Activated T-cell treated with anti-CD3 and anti-CD28 coated beads for 1 hour (primary cell): ENCODE measurements at places on chromosomes 12 and 14.

DNA sequence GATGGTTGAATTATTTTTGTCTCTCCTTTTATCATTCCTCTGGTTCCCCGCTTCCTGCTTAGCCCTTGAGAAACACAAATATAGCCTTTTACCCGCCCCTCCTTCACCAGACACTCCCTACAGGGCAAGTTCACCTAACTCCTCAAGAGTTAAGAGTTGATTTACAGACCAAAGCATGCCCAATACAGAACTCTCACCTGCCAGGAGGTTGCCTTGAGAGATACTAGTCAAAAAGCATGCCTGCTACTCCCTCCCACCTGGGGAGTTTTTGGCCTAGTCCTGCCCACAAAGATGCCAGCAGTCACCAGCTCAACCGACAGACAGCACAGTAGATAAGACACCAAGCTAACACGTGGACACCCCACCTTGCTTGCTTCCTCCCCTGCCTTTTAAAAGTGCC is 11.2 kb downstream of the LGMN start:
- no peak for DNase-seq

- DNase-seq = no peak
These were observed 448.6 kb downstream of the RAD51B start for GRCh38 chr14:68268197-68268596.

- DNase-seq = no peak
These were observed 47.8 kb upstream of the KIF21A start for GRCh38 chr12:39490500-39491282.

- DNase-seq = no peak
These were observed 119.8 kb upstream of the CPM start for GRCh38 chr12:69052613-69053408.

GRCh38 chr12:77891518-77892147 is 60.9 kb downstream of the NAV3 start:
- DNase-seq = no peak

- no peak for DNase-seq
These were observed 437.3 kb downstream of the TMEM132D start for GRCh38 chr12:129466499-129466898.

DNA sequence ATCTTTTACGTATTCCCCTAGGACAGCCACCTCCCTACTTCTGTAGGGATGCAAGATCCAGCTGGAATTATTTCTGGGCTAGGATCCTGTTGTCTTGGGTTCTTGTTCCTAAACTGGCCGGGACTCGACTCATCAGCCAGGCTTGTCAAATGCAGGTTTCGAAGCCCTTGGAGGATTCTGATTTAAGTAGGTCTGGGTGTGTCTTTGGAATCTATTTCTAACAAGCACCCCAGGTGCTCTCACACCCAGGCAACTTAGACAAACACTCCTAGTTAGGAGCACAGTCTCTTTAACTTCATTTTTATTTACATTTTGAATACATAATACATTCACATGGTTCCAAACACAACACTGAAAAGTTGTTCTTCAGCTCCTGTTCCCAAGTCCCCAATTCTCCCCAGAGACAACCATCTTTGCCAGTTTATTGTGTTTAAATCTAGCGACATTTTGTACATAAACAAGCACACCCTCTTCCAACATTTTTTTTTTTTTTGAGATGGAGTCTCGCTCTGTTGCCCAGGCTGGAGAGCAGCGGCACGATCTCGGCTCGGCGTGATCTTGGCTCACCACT is 20.9 kb downstream of the MORN3 start:
- DNase-seq = no peak

DNA sequence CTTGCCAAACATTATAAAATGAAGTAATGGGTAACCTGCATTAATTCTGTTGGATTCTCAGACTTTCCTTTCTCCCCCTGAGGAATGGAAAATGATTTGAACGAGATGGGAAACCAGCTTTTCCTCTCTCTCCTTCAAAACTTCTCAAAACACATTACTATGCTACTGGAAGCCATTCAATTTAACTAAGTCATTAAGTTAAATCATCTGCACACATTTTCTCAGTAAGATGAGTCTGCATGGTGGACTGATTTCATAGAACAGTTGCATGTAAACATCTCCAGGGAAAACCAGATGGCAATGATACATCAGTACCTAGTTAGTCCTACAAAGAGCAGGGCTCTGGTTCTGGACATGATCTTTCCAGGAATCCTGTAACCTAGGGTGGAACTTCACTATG is 59.9 kb downstream of the BMP4 start:
- DNase-seq = no peak

GRCh38 chr14:94780536-94781399 is 10.9 kb upstream of the GSC start:
- DNase-seq = no peak

DNA sequence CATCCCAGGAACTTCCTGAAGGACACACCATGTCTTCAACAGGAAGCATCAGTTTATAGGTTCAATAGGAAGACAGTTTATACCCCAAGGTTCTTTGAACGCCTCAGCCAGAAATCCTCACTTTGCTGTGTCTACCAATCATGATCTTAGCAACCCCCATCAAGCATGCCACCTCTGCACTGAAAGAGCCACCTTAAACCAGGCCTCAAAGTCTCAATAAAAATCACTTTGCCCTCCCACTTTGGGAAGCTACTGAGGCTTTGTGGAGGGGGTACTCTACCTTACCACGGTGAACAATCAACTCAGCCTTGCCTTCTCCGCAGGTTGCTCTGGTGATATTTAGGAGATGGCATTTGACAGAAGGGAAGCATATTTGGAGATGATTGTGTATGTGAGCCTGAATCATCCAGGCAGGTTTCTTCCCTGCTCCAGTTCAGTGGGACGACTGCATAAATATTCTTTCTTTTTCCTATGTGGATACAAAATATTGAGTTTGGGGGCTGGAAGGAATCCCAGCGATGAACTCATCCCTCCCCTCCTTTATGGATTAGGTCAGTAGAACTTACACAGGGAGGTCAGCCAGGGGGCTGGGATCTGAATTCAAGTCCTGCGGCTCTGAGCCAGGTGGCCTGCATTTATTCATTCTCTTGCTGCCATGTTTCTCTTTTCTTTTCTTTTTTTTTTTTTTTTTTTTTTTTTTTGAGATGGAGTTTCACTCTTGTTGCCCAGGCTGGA is 42.8 kb upstream of the VASH1 start:
- DNase-seq = no peak

- no peak for DNase-seq
These were observed 273.7 kb downstream of the DAD1 start for GRCh38 chr14:22315336-22315735.

DNA sequence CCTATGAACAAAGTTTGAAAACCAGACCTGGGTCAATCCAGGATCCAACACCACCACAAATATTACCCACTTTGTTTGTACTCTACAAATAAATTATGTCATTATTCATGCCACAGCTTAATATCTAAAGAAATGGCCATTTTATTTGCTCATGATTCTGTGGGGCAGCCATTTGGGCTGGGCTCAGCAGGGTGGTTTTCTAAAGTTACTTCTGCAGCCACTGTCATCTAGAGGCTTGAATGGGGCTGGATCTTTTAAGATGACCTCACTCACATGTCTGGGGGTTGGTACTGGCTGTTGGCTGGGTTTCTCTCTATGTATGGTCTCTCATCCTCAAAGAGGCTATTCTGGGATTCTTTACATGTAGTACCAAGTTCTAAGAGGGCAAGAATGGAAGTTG is 96.2 kb downstream of the VCPKMT start:
- DNase-seq = no peak

GRCh38 chr14:80926397-80927082 is 15.0 kb downstream of the CEP128 start:
- no peak for DNase-seq

- DNase-seq = no peak
These were observed 53.6 kb upstream of the ARHGAP5 start for GRCh38 chr14:32023540-32023939.

- no peak for DNase-seq
These were observed 108.5 kb downstream of the SLC38A1 start for GRCh38 chr12:46160101-46160980.

GRCh38 chr12:3333583-3333982 is 157.4 kb upstream of the PRMT8 start:
- no peak for DNase-seq

GRCh38 chr14:85191986-85192385 is 338.0 kb upstream of the FLRT2 start:
- DNase-seq = no peak

GRCh38 chr12:95201056-95201670 is 16.1 kb downstream of the FGD6 start:
- DNase-seq = no peak

GRCh38 chr12:120183211-120183631 is 11.3 kb downstream of the GCN1 start:
- no peak for DNase-seq

GRCh38 chr12:47361389-47362021 is 281.7 kb upstream of the AMIGO2 start:
- DNase-seq = peak; percentile 14

- DNase-seq = peak; percentile 76
These were observed at the start of the genes KCTD10 and UBE3B for GRCh38 chr12:109477185-109477962. TSS of gene KCTD10 (minus strand) at chr12:109477300. CDS start at chr12:109477262, 38 bp downstream. TSS of gene UBE3B (plus strand) at chr12:109477634. CDS start at chr12:109483552, 5,918 bp downstream.

- DNase-seq = no peak
These were observed 789.6 kb downstream of the GALC start for GRCh38 chr14:87203346-87203745.

DNA sequence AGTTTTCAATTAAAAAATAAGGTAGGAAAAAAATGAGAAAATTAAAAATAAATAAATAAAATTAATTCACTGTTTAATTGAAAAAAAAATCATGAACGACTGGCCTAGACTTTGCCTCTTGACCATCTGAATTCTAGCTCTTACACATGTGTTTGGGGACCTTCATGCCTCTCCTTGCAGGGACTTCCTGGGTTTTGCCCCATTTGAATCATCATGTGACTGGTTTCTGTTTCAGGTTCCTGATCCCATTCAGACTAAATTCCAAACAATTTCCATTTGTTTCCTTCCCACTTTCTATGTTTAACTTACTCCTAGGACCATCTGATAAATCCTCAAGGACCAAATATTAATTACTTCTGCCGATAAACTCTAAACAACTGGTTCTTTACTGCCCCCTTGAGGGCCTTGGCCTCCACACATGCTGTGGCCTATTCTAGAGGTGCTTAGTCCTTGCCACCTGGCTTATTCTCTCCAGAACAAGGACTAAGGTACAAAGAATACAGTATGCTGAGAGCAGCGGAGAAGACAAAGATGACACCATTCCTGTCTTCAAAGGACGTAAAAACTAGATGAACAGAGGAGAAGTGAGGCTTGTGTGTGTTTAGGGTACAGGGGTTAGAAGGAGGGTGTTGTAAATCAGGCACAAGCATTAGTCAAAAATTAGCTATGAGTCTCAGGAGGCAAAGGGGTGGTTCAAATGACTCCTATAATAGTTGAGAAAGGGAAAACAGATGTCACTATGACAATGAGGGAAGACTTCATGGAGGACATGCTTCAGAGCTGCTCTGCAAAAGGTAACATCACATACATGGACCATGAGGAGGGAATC is 125.8 kb upstream of the AVPR1A start:
- no peak for DNase-seq

DNA sequence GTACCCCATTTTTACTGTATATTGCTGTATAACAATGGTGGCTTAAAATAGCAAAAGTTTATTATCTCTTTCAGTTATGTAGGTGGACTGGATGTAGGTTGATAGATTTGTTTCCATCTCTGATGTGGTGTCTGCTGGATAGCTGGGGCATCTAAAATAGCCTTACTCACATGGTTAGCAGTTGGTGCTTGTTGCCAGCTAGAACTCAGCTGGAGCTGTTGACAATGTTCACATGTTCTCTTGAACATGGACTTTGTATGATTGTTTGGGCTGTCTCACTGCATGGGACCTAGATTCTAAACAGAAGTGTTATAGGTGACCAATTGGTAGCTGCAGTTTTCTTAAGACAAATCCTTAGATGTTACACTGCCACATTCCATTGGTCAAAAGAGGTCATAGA is 126.9 kb downstream of the GPHN start:
- no peak for DNase-seq
